ENCODE measurements at places on chromosomes 6 and 20.

- DNase-seq, result no peak
Measured at GRCh38 chr6:42136508-42137193, 5.8 kb downstream of the C6orf132 start.

DNA sequence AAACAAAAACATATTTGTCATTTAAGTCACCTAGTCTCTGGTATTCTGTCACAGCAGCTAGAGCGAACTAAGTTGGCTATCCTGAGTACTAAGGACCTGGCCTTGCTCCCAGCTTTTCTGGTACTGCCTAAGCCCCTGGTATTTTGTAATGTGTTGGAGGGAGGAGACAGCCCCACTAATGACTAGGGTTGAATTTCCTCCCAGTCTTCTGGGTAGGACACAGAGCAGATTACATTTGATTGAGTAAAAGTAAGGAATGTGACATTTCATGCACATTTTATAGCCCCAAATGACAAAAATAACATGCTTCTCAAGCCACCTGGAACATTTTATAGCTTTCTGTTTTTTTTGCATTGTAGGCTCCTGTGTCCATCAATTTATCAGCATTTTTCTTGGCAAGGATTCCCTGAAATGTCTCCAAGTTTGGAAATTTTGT lies 47.9 kb upstream of the DDR1 start:
- DNase-seq, result no peak

GRCh38 chr20:11604339-11604738 lies 313.4 kb upstream of the BTBD3 start:
- no peak for DNase-seq

GRCh38 chr6:133816171-133816570 lies 72.7 kb upstream of the TCF21 start:
- DNase-seq, result no peak

DNA sequence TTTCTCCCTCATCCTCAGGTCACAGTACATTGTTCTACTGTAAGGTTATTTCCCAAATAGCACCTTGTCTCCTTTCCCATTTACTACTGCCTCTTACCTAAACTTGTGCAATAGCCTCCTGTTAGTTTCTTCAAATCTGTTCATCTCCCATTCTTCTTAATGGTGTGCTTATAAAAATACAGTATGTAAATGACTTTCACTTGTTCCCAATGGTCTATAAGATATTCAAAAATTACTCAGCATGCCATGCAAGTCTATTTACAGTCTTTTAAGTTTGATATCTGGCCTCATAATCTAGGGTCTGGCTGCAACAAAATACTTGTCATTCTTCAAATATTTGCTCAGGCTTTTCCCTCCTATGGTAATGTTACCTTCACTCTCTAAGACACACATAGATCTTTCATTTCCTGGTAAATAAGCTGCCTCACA lies 31.5 kb upstream of the RHAG start:
- no peak for DNase-seq

DNA sequence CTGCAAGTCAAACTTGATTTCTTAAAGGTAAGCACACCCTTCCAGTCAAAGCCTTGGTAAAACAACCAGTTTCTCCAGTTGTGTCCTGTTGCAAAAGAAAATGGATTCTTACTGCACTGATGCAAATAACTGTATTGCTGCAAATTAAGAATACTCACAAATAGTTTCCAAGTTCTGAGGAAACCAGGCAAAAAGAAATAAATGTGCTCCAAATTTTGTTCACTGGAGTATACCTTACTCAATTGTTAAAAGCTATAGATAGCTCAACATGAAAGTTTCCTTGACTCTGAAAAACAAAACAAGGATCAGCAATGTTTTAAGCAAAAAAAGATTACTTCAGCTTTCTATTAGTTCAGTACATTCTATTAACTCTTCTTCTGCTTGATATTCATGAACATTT lies 75.2 kb downstream of the SLC16A10 start:
- DNase-seq, result no peak

DNA sequence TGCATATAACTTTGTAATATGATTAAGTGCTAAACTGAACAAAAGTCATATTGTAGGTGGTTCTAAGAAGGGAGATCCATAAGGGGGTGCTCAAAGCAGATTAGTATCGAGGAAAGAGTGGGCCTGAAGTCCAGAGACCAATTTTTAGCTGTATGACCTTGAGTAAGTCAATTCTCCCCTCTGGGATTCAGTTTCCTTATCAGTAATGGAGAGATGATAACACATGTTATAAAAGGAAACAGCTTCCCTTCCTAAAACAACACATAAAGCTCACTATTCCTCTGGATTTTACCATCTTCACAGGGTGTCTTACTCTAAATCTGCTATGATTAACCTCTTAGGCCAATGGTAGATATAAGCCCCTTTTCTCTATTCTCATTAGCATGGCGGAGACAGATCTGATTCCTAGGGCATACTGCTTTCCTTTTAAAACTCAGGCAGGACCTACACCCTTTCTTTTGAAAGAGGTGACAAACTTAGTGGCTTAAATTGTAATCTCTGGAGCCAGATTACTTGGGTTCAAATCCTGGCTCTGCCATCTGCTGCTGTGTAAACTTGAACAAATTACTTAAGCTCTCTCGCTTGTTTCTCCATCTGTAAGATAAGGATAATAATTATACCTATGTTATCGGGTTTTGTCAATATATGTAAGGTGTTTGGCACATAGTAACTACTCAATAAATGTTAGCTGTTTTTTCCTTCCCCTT lies 39.5 kb downstream of the ACSS2 start:
- no peak for DNase-seq

- DNase-seq, result no peak
Measured at GRCh38 chr6:150293423-150294173, 75.2 kb upstream of the IYD start.

- no peak for DNase-seq
Measured at GRCh38 chr6:152232501-152233151, 404.5 kb downstream of the SYNE1 start.

GRCh38 chr6:136604328-136604825 lies 54.2 kb upstream of the MAP7 start:
- DNase-seq, result no peak

- DNase-seq, result no peak
Measured at GRCh38 chr6:154169193-154169847, 130.3 kb downstream of the OPRM1 start.

DNA sequence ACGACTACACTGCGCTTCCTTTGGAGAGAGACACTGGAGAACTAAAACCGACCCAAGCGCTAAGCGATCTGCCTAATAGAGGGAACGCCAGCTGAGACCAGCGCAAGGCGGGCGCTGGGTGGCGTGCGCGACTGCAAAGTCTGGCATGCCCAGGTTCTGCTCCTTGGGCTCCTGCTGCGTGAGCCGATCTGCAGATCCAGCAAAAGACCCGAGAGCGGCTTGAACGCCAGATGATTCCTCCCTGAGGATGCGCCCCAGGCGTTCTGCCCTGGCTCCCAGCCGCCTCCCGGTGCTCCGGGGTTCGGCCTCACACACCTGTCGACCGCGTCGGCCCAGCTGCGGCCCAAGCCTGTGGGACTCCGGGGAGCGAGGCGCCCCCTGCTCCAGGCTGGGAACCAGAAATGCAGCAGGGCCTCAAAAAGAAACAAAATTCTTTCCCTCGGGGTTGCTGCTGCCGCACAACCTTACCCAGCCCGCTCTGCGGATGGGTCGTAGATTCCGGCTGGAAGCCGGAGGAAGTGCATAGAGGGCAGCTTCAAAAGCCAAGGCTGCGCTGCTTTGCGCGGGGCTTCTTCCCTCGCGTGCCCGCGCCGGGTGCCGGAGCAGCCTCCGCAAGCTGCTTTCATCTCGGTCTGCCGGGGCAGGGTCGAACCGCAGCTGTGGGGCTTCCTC lies 17.9 kb upstream of the PRDM13 start:
- peak; percentile 90 for DNase-seq

DNA sequence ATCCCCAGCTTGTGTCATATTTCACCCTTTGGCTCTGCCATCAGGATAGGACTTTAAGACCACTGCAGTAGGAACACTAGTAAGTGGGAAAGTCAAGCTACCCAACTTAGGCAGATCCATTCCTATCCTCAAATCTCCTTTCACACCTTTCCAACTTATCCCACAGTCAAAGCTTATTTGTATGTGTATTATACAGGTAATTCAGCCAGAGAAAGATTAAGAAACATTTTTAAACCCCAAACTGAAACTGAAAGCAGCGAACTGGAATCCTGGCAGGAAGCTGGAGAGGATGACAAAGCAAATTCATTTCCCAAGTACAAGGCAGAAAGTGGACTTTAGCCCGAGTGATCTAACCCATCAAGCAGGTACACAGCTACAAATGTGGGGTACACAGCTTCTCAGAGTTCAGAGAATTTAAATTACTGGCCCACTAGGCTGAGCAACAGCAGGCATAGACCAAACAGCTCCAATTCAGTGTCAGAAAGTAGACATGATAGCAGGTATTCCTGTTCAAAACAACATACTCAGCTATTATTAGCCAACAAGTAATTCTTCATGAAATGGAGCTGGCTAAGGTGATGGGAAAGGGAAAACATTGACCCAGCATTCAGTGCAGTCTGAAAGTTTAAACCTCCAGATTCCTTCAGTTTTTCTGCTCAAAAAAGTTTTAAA lies 39.1 kb downstream of the ILRUN start:
- no peak for DNase-seq

DNA sequence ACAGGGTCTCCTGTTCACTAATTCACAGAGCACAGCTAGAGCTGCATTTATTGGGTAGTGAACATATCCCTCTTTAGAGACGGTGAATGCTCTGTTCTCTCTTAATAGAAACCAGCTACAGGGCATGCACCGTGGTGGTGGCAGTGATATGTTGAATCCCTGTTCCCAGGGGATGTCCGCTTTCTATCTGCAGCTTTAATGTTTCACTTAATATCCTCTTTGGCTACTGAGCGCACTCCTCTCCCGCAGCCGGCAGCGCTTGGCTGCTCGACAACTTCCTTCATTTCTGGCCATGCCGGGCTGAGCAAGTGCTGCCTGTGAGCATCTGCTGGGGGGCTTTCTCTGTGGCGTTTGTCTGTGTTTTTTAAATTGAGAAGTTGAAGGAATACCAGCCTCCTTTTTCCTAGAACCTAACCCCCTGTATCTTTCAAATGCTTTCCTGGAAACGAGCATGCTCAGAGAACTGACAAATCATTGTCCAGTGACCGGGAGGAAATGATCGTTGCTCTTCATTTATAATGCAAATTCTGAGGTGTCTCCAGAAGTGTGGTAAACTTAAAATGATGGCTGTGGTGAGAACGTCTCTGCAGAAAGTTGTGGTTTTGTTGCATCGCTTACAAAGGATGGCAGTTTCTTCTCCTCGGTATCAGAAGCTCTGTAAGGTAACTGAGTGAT lies 297.9 kb downstream of the UTRN start:
- no peak for DNase-seq

- DNase-seq, result no peak
Measured at GRCh38 chr6:36715469-36715868, 17.8 kb downstream of the RAB44 start.

DNA sequence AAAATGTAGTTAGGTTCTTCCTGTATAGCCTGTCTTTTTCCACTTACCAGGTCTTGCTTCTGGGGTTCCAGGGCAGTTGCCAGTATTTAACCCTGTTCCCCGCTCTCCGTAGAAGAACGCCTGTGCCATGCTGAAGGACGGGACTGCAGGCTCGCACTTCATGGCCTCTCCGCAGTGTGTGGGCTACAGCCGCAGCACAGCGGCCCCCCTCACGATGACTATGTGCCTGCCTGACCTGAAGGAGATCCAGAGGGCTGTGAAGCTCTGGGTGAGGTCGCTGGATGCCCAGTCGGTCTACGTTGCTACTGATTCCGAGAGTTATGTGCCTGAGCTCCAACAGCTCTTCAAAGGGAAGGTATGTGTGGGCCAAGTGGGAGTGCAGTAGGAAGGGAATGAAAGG lies 23.0 kb downstream of the POFUT1 start:
- no peak for DNase-seq

GRCh38 chr6:52227495-52227894 lies 16.8 kb downstream of the IL17F start:
- DNase-seq, result no peak

DNA sequence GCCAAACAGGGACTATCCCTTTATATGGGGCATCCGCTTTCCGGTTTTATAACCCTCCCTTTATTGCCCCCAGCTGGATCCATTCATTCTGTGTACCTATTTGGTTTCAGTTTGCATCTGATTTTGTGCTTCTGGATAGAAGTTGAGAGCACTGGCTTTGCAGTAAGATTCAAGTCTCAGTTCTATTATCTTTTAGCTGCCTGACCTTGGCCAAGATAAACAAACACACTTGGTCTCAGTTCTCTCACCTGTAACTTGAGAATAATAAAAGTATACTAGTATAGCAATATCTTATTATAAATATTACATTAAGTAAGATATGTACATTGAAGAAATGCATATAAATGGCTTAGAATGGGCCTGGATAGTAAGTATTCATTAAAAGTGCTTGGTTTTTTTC lies 182.4 kb upstream of the TSHZ2 start:
- no peak for DNase-seq

DNA sequence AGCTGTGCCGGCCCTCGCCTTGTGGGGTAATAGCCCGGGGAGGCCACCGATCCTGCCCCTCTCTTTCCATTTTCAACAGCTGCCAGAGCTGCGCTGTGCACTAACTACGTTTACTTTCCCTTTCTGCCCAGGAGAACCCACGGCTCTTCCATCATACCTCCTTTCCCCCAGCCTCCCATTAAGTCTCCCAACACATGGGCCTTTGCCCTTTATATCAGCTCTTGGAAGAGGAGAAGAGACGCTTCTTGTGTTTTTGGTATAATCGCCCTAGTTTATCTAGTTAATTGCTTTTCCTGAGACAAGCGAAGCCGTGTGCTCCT lies 637 bp downstream of the UBR2 start:
- no peak for DNase-seq

DNA sequence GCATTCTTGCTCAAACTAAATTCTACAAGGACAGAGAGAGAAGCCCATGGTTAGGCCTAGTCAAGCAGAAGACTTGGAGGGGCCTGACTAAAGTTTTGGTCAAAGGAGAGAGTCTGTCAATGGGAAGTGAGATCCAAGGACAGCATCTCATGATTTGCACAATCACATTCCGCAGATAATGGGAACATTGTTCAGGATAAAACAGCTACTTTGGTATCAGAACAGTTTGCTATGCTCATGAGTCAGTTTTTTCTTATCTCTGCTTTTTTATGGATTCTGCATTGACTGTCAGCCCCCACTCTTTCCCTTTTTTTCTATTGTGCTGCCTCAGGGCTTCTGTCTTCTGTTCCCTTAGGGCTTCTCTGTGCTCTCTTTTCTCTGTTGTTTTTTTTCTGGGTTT lies 28.6 kb downstream of the AKAP7 start:
- no peak for DNase-seq

GRCh38 chr6:45423824-45424450 lies 46.2 kb upstream of the SUPT3H start:
- DNase-seq, result no peak

- DNase-seq, result no peak
Measured at GRCh38 chr6:8627085-8627861, 191.9 kb upstream of the SLC35B3 start.
